ENCODE measurements at places on chromosomes 16 and 17.

GRCh38 chr16:55641430-55642056, 14.2 kb upstream of the SLC6A2 start:
- no peak for DNase-seq

DNA sequence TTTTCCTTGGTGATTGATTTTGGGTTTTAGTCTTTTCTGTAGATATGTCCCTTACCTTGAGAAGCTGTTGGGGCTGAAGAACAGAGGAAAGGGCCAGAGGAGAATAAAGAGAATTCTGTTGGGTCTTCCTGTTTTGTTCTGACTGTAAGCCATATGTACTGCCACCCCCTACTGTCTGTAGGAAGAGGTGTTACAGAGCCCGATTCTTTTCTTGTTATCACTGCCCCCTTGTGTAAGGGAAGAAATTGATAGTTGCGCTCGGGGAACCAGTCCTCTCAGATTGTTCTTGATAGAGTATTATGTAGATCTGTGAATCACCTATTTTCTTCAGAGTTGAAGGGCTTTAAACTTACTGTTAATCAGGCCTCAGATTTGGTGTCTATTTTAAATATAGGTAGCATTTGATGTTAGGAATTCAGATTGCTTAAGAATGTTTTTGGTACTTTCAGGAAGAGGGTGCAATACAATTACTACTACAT, 2.4 kb downstream of the TANC2 start:
- peak; percentile 5 for DNase-seq

DNA sequence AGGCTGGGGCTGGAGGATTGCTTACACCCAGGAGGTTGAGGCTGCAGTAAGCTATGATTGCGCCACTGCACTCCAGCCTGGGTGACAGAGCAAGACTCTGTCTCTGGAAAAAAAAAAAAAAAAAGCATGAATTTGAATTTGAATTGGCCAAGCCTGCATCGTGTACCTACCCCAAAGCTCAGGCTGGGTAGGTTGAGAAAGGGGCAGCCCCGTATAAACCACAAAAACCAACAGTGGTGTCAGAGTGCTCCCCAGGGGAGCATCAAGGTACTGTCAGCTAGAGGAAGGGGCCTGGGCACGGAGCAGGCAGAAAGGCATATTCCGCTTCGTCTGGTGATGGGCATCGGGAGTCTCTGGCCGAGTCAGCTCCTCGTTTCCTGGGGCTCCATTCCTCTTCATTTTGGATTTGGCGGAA, 40.9 kb downstream of the RAP1GAP2 start:
- DNase-seq: peak; percentile 13

- DNase-seq: no peak
Observed at GRCh38 chr16:88843256-88843655, 13.5 kb downstream of the GALNS start.

DNA sequence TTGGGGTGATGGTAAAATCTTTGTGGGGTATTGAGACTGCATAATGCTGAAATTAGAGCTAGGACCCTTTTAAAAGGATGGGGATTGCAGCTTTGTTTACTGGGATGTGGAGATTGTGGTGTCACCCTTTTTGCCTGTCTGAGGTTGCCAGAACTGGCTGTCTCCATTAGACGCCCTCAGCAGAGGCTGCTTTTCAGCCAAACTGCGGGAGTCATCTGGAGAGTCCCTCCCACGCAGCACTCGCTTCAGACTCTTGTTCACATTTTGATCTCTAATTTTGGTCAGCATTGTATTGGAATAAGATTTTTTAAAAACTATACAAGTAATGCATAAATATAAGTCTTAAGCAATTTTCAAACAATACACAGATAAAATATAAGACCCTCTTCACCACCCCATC, 27.9 kb upstream of the JPT2 start:
- no peak for DNase-seq

- no peak for DNase-seq
Observed at GRCh38 chr17:43936434-43936833, 5.8 kb downstream of the PPY start.

DNA sequence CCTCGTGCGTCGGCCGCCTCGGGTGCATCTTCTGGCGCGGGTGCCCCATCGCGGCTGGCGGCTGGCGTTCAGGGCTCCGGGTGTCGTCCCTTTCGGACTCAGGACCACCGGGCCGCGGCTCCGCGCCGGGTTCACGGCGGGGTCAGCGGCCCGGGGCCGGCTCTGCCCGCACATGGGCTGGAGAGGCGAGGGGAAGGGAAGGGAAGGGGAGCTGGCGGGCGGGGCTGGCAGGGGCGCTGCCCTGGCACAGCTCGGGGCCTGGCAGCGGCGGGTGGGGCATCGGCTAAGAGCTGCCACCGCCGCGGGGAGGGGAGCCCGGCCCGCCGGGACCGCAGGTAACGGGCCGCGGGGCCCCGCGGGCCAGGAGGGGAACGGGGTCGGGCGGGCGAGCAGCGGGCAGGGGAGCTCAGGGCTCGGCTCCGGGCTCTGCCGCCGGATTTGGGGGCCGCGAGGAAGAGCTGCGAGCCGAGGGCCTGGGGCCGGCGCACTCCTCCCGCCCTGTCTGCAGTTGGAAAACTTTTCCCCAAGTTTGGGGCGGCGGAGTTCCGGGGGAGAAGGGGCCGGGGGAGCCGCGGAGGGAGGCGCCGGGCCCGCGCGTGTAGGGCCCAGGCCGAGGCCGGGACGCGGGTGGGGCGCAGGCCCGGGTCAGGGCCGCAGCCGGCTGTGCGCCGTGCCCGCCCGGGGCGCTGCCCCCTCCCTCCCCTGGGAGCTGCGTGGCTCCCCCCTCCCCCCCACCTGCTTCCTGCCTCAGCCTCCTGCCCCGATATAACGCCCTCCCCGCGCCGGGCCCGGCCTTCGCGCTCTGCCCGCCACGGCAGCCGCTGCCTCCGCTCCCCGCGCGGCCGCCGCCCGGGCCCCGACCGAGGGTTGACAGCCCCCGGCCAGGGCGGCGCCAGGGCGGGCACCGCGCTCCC, 646 bp downstream of the HIC1 start:
- DNase-seq: no peak

GRCh38 chr16:10827691-10828341, 9.2 kb upstream of the TVP23A start:
- no peak for DNase-seq

DNA sequence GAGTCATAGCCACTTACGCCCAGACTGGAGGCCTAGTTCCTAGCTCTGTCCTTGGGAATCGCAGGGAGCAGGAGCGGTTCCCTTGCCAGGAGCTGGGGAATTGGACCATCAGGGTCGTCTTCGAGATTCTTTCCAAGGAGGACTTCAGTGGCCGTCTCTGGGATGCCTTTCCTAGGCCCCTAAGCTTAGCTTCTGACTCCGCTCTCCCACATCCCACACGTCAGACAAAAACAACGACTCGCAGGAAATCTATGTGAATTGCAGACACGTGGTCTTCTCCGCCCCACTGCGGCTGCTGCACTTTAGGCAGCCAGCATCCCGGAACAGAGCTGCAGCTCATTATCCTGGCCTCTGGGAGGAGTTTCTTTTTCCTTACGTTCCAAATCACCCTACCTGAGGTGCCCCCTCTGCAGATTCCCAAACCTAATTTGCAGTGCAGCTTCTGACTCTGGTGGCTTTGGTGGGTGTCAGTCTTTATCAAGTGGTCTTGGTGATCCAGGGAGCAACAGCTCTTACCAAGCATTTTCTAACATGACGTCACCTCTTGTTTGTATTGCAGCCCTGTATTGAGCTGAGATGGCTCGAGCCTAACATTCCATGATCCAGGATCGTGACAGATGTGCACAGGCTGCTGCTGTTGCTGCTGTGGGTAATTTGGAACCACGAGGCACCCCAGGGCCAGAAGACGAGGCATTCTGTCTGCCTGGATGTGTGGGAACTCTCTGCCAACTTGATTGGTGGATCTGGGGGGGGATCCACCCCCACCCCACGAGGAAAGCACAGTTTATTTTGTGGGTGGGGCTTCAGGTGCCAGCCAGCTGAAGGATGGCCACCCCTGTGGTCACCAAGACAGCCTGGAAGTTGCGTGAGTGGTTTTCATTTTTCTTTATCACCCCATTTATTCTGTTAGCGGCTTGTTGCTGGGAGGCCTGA, 1.1 kb downstream of the KATNB1 start:
- no peak for DNase-seq

DNA sequence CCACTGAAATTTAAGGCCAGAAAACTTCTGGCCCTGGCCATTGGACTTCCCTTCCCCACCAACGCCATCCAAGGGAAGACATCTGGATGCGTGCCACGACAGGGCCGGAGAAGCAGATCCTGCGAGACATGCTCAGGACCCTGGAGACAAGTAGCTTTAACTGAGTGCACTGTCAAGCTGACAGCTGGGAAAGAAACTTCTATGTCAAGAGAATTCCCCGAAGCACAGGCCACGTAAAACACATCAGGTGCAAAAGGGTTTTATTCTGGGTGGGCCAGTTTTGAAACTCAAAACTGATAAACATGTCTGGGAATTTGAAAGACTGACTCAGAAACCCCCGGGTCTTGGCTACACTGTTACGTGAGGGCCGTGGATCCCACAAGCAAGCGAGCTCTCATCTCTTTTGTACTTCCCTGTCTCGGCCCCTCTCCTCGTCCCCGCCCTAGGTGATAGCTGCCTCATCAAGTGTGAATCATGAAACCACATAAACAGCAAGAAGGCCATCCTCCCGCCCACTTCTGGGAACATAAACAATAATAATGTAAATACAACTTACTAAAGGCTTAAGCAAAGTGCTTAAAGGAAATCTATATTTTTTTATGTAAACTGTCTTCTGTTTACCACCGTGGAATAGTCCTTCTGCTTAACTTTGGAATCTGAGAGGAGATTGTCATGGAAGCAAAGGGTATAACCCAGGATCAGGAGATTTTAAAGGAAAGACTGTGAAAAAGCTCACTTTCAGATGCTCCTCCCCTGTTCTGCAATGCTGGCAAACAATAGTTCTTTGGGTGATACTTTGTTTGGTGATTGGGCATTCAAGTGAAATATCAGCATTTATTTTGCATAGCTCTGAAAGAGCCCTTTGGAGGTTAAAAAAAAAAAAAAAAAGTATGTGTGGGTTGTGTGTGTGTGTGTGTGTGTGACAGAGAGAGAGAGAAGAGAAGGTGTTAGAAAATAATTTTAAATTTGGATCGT, 406.0 kb upstream of the MAF start:
- no peak for DNase-seq

- no peak for DNase-seq
Observed at GRCh38 chr17:66275651-66276050, 26.8 kb upstream of the PRKCA start.

DNA sequence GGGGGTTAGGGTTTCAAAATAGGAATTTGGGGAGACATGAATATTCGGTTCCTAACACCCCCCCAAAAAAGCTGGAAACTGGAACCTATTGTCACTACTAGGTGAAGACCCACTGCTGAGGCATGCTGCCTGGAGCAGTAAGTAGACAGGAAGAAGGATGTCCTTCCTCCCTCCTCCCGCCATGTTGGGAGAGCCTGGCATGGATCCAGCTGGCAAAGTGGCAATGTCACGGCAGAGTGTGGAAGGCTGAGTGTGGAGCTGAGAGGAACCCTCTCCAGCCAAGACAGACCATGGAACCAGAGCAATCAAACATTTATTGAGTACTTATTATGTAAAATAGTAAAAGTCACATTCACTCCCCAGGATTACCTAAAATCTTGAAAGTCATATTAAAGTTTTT, 49.0 kb downstream of the CCDC182 start:
- no peak for DNase-seq

DNA sequence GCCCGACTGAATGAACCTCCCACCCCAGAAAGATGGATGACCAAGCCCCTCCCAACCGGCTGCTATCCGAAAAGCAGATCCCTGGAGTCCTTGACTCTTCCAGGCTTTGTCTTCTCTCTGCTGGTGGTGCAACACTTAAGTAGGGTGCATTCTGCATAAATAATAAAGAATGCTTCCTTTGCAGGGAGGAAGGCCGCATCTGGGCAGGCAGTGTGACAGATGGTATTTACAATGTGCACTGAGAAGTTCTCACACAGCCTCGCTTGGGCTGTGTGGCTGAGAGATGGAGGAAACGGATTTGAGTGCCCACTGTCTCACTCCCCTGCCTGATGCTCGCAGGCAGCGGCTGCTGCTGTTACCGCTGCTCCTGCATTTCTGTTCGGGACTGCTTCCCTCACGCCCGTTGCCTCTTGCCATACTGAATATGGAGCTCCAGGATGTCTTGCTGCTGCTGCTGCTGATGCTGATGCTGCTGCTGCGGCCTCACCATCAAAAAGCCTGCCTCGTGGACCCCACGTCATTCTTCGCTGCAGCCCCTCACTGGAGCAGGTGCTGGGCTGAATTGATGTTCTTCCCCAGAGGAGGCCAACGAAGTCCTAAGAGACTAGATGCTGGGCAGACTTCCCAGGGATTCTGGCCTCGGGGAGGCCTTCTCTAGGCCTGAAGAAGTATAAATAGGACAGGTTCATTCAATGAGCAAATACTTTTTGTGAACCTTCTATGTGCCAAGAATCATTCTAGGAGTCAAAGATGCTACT, 7.1 kb upstream of the RHBDL3 start:
- no peak for DNase-seq

DNA sequence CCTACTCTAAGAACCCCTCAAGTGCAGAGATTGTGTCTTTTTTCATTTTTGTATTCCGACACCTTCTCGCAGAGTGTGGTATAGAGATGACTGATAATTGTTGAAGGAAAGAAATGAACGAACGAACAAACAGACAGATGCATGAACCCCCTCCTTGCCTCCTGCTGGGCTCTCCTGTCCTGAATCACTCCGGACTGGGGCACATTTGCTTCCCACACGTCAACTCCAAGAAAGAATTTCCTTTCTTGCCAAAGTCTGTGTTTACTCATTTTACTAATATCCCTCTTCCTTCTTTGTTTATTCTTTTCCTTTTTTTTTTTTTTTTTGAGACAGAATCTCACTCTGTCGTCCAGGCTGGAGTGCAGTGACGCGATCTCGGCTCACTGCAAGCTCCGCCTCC, 37.5 kb upstream of the BHLHA9 start:
- DNase-seq: no peak

DNA sequence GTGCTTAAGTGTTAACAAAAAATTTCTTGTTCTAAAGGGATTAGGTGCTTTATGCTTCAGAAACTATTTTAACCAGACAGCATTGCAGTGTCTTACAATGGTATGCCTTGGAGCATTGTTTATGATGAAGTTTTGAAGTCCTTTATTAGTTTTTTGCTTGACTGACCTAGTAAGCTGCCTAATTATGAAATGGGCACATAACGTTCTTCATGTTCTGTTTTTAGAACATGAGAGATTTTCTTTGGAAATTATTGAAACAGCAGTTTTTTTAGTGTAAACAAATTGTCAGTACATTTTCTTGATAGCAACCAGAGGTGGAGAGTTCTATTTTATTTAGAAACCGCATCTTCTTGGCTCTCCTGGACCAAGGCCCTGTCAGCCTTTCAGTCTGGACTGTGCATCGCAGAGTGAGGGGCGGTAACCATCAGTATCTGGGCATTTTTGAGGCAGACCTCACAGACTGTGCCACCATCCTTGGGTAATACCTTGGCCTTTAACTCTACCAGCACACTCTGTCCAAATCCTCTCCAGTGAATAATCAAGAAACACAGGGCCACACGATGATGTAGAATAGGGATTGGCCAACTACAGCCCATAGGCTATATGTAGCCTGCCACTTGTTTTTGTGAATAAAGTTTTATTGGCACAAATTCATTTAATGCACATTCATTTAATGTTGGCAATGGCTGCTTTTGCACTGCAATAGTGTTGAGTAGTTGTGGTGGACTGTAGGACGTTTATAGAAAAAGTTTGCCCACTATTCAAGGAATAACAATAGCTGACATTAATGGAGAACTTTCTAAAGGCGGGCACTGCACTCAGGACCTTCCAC, 81.1 kb downstream of the VPS35L start:
- DNase-seq: no peak

All from stimulated activated CD8-positive, alpha-beta memory T cell treated with anti-CD3 and anti-CD28 coated beads, Interleukin-4, amount 100 ng/mL, for 4 hours (primary cell).